ENCODE measurements at places on chromosomes 4 and X.

DNA sequence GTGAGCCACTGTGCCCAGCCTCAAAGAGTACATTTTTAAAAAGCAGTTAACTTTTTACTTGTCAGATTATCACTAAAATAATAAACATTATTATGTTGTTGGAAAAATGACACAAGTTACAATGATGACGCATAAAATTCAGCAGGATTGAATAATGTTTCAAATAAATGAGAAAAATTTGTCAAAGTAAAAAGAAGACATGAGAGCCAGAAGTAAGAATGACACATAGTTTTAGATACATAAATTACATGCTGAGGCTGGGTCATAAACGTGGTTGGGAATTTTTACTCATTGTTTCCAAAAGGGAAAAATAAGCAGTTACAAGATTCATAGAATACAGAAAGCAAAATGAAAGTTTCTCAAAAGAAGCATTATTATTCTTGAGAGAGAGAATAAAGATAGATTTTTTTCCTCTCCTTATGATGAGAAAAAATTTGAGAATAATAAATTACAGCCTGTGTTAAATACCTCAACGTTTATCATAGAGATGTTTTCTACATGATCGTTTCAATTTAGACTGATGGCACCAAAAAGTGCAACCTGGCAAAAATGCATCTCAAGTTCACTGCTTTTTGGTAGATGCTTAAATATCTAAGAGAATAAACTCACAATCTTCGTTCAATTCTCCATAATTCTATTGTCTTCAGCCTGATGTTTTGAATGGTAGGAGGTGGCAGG lies 40.4 kb downstream of the GUCY1B1 start:
- no peak for DNase-seq

DNA sequence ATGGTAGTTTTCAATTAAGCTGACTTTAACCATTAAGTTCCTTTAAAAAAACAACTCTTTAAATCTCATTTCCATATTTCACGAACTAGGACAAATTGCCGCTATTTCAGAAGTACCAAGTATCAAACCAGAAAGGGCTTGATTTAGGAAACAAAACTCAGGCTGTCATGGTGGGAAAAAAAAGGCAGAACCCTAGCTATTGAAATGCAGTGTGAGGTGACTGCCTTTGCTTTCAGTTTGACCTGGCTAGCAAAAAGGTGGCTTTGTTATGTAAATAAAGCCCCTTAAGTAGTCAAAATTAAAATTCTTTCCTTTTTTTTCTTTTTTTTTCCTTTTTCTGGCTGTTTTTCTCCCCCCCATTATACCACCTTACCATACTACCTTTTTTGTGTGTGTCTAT lies 40.6 kb upstream of the CYP2U1 start:
- DNase-seq: no peak

- DNase-seq: no peak
Observed at GRCh38 chr4:114334884-114335330, 263.7 kb upstream of the UGT8 start.

- no peak for DNase-seq
Observed at GRCh38 chr4:150212485-150212884, 134.2 kb downstream of the DCLK2 start.

DNA sequence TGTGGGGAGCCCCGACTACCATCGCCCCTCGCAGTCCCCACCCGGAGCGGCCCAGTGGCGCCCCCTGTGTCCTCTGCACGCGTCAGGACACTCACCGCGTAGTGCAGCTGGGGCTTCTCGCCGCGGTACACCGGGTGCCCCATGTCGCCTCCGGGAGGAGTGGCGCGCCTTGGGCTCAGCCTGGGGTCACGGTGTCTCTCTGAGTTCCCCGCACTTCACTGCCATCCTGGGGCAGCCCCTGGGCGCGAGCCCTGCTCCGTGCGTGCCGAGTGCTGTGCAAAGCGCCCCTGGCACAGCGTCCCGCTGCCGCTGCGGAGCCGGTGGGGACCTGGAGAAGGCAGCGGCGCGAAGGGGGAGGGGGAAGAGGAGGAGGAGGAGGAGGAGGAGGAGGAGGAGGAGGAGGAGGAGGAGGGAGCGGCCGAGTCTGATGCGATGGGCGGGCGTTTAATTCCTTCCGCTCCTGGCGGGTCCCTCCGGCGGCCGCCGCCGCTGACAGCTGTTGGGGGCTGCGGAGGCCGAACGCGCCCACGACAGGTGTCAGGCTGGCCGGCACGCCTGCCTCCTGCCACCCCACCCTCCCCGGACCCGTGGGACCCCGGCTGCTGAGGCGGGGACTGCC lies 134.3 kb downstream of the AMELX start:
- no peak for DNase-seq

- DNase-seq: no peak
Observed at GRCh38 chrX:1649621-1650020, 34.8 kb downstream of the ASMT start.

- no peak for DNase-seq
Observed at GRCh38 chr4:186260504-186261448, 5.2 kb upstream of the F11 start.

DNA sequence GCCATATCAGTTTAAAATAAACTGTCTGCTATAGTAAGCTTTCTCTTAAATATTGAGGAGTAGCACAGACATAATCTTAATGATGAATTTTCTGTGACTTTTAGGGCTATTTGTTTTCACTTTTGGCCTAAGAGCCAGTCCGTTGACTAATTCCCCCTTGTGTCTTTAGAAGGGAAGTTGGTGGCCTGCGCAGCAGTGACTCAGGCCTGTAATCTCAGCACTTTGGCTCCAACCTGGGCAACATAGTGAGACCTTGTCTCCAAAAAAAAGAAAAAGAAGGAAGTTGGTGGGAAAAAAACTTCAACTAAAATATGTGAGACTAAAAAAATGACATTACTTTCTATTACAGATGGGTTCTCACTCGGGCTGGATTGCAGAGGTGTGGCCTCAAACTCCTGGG lies 3.4 kb downstream of the NCAPG start:
- no peak for DNase-seq

DNA sequence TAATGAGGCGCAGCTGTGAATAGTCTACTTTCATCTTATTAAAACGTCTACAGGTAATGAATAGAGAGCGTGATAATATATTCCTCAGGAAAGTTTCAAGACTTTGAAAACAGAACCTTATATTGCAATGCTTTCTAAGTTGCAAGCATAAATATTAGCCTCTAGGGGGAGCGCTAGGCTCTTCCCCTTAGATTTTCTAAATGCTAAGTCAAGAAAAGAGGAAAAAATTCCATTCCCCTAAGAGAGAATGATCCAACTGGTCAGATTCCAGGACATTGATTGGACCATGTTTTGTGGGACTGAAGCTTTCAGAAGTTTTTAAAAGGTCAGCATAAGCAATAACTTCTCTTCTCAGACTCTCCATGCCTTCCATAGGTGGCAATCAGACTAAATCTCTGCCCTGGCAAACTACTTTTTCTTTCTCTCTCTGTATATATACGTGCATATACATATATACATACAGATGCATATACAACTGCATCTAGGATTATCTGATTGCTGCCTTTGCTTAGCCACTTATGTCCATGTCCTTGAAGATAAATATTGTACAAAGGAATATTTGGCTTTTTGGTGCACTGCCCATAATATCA lies 492.9 kb downstream of the INPP4B start:
- DNase-seq: peak; percentile 10

GRCh38 chrX:45743906-45744625 lies 543.4 kb upstream of the DIPK2B start:
- DNase-seq: no peak

DNA sequence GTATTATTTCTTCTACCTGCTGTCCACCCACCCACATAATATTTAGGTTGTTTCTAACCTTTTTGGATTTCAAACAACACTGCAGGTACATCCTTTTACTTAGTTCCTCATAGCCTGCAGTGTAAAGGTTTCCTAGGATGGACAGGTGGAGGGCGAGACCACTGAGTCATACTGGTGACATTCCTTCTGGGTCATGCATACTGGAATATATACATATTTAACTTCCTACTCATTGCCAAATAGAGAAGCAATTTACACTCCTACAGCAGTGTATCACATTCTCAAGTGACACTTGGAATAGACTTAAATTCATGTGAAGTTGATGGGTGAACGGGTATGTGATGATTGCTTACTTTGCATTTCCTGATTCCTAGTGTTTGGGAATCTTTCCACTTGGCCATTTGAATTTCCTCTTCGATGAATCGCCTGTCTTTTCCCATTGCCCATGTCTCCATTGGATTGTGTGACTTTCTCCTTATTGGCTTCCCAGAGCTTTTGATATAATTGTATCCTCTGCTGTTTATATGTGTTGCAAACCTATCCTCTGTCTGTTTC lies 8.2 kb upstream of the PPP2R2C start:
- DNase-seq: no peak

- no peak for DNase-seq
Observed at GRCh38 chrX:129933700-129934099, 27.7 kb downstream of the UTP14A start.

DNA sequence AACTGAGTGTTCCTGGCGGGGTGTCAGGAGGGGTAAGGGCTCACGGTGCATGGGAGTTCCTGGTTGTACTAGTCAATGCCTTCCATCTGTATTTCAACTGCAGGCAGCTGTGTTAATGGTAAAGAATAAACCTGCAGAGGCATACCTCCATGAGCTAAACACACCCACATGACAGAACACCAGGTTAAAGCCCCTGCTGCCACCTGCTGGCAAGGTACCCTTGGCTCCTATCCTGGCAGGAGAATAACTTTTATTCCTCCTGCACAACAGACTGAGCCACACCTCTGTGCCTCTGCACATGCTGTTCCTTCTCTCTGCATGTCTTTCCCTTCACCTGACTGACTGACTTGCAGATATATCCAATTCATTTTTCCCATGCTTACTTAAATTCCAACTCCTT lies 11.1 kb downstream of the ITIH6 start:
- no peak for DNase-seq

All from effector CD4-positive, alpha-beta T cell (primary cell).